HEK293T (cell line): ENCODE measurements at places on chromosomes 5 and 9.

- DNase-seq = no peak
These were observed 373.4 kb downstream of the IRX2 start for GRCh38 chr5:2378108-2378507.

DNA sequence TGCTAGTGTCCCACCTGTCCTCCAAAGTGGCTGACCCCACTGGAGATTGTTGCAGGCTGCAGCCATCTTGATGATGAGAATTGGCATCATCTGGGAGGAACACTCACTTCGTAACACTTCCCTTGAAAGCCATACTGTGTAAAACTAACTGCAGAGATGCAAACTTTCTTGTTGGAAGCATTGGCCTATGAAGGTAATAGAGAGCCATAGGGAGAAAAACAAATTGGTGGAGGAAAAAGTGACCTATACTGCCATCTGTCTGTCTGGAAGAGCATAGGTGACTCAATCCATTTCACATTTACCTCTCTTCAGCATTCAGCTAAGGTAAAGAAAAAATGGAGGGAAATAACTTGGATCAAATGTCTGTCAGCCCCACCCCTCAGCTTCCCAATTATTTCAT lies 473.4 kb downstream of the NTRK2 start:
- peak; percentile 48 for DNase-seq

GRCh38 chr9:82490019-82490499 lies 501.5 kb downstream of the SPATA31D1 start:
- DNase-seq = no peak

- no peak for DNase-seq
These were observed 23.1 kb upstream of the PLPP6 start for GRCh38 chr9:4638968-4639367.

GRCh38 chr5:181149355-181149754 lies 2.0 kb downstream of the OR2V2 start:
- no peak for DNase-seq

- DNase-seq = no peak
These were observed 22.4 kb downstream of the GNAQ start for GRCh38 chr9:78009186-78009585.

DNA sequence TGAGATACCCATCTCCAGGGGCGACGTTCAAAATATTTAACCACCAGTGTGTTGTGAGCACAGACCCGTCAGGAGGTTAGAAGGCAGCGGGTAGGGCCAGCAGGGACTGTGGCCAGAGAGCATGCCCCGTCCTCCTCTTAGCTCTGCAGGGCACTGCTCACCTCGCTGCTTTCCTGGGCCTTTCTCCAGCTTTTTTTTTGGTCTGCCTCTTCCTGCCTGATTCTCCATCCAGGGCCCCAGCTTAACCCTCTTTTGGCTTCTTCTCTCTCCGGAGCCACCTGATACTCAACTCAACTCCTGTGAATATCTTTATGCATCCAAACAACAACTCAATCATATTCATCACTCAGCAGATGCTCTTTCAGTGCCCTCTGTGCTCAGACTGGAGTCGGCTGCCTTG lies 44.0 kb downstream of the TMOD1 start:
- DNase-seq = no peak

DNA sequence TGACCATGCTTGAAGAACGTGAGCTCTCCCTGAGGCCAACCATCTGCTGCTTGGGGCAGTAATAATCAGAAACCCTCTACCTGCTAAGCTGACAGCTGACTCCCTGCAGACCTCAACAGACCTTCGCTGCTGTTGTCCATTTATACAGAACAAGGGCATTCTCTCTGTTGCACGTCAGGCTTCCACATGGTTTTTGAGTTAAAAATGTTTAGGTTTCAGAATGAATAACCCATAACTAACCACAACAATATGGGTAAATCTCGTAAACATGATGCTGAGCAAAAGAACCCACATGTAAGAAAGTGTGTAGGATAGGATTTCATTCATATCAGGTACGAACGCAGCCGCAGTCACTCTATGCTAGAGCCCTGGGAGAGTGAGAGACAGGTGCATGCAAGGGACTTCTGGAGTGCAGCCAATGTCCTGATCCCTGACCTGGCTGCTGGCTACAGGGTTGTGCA lies 348.5 kb downstream of the MED10 start:
- DNase-seq = no peak

- no peak for DNase-seq
These were observed 94.0 kb downstream of the SMARCA2 start for GRCh38 chr9:2109069-2109650.

- DNase-seq = no peak
These were observed 32.0 kb downstream of the DAPK1 start for GRCh38 chr9:87529671-87530070.

- no peak for DNase-seq
These were observed 642 bp downstream of the CSF2 start for GRCh38 chr5:132074091-132074771.

DNA sequence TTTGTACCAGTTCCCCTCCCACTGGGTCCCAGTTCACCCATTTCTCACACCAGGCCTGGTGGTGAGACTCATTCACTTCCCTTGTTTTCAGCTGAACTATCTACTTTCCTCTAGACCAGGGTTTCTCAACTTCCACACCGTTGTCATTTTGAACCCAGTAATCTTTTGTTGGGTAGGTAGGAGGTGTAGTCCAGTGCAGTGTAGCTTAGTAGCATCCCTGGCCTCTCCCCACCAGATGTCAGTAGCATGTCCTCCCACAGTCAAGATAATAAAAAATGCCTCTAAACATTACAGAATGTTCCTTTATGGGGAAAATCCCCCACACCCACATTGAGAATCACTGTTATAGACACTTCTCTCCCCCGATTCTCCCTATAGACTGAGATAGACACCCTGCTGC lies 299.1 kb downstream of the EPB41L4A start:
- no peak for DNase-seq

DNA sequence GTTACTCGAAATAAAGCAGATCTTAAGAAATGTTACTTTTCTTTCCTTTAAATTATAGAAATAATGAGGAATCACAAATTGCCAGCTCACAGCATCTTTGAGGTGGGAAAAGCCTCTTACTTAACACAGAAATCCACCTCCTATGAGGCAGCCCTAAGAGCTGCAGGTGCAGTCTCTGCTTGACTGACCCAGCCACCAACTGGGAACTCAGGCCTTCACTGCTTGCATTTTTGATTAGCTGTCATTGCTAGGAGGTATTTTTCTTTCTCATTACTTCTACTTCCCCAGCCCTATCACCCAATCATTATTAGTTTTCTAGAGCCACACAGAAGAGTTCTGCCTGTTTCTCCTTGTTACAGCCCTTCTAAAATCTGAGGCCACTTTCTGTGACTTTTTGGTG lies 416.5 kb upstream of the KLF4 start:
- no peak for DNase-seq

- no peak for DNase-seq
These were observed 187.0 kb upstream of the TRPM3 start for GRCh38 chr9:71308454-71308853.

DNA sequence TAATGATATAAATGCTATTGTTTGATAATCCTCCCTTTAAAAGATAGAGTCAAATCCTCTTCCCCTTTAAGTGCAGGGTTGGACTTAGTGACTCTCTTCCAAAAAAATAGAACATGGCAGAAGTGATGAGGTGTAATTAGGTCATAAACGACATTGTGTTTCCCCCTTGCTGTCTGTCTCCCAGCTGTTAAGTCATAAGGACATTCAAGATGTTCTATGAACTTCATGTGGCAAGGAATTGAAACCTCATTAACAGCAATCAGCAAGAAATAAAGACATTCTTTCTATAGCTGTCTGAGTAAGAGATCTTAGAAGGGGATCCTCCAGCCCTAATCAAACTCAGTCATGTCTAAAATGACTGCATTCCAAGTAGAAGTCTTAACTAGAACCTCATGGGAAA lies 3.3 kb upstream of the SLC25A46 start:
- DNase-seq = no peak

GRCh38 chr5:54969856-54970828 lies 15.3 kb downstream of the ESM1 start:
- DNase-seq = no peak

GRCh38 chr9:22008717-22009505 lies at the start of gene CDKN2B:
Gene CDKN2B, minus strand, starts transcription at chr9:22009305. Its CDS starts 352 bp downstream, at chr9:22008953.
- DNase-seq = peak; percentile 100
